ENCODE measurements at places on chromosomes 2 and 18.

- DNase-seq: peak; percentile 54
Measured at GRCh38 chr18:74990563-74991081, 218.3 kb downstream of the PTGR3 start.

DNA sequence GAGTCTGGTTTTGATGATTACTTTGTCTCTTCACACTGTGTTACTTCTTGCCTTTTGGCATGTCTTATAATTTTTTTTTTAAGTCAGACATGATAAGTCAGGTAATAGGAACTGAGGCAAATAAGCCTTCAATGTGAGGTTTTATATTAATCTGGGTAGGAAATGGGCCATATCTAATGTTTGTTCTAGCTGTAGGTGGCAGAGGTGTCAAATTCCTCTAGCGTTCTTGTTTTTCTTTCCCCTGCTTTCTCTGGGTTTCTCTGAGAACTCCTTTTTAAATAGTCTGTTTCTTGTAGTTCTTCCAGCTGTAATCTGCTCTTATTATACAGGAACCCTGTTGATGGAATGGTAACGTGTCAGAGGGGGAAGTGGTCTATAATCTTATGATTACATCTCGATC, 5.7 kb downstream of the SP140 start:
- no peak for DNase-seq

GRCh38 chr2:128809259-128809636, 490.6 kb upstream of the HS6ST1 start:
- no peak for DNase-seq

- no peak for DNase-seq
Measured at GRCh38 chr2:18837240-18837639, 247.9 kb upstream of the NT5C1B start.

GRCh38 chr18:36672437-36673344, 156.1 kb downstream of the TPGS2 start:
- peak; percentile 21 for DNase-seq

GRCh38 chr2:129193961-129194360, 785.5 kb upstream of the RAB6C start:
- DNase-seq: no peak
